ENCODE measurements at places on chromosomes 1 and 21.

DNA sequence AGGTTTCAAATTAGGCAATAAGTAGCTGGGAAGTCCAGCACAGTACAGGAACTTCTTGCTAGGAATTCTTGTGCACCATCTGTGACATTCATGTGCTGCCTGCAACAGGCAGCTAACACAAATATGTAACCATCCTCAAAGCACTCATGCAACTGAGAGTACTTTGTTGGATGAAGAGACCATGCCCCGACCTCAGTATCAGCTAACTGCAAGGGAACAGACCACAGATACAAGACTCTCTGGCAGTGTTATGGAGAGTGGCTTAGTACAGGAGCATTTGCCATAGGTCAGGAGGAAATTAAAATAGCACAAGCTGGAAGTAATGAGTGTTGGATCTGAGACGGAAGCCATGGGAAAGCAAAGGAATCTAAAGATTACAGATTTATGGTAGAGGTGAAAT is 123.6 kb downstream of the LRRC53 start:
- no peak for DNase-seq

DNA sequence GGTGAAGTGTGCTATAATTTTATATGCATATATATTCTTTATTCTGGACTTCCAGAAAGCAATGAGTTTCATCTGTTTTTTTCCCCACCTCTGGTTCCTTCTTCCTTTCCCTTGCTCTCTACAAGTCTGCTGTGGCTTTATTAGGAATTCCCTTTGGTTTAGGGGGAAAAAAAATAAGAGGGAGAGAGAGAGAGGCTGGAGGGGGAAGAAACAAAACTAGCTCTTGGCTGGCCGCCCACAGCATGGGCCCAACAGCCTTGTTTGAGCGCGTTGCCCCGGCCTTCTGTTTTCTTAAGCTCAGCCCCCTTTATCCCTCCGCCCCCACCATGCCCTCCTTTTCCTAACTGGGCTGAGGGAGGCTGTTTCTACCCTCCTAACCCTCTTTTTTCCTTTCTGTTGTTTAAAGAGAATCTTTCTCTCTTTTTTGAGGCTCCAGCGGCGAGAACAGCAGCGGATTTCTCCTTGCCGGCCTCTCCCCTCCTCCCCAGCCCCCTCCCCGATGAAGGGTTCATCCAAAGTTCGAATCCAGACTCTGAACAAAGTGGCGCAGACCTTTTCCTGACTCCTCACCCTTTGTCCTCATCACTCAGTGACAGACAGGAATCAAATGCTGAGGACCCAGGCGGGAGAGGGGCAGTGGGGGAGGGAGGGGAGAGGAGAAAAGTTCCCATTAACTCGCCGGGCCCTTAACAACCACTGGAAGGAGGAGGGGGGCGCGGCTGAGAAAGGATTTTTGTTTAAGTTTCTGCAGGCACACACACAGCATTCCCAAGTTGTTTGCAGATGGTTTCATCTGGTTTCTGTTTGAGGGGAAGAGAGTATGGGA is 29.7 kb downstream of the PBX1 start:
- DNase-seq = peak; percentile 84

DNA sequence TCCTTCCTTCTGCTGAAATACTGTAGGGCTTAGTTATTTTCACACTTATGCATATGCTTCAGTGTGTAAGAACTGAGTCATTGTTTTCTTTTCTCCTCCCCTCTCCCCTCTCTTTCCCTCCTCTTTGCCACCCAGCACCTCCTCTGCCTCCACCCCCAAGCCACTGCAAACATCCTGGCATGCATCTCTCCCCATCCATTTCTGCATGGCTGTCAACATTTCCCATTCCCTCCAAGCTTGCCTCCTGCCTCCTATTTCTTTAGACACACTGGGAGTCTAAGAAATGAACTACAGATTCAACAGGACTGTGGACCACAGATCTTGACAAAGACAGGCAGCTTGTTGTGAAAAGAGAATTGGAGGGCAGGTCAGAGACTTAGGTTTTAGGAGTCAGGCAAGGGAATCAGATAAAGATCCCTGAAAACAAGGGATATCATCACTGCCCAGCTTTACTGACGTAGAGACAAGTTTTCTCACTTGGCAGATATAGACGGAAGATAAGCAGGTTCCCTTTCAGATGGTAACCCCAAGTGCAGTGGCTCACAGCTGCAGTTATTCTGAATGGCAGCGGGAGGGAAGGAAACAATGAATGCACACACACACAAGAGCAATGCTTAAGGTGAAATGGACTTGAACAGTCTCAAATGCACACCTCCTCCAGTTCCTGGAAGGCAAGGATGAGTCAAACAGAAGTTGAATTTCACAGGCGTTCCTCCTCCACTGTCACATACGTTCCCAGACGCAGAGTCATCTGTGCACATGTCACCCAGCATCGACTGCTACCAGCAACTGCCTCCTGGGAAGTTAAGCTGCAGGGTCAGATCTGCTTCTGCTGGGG is 56.1 kb downstream of the HIVEP3 start:
- DNase-seq = peak; percentile 45

DNA sequence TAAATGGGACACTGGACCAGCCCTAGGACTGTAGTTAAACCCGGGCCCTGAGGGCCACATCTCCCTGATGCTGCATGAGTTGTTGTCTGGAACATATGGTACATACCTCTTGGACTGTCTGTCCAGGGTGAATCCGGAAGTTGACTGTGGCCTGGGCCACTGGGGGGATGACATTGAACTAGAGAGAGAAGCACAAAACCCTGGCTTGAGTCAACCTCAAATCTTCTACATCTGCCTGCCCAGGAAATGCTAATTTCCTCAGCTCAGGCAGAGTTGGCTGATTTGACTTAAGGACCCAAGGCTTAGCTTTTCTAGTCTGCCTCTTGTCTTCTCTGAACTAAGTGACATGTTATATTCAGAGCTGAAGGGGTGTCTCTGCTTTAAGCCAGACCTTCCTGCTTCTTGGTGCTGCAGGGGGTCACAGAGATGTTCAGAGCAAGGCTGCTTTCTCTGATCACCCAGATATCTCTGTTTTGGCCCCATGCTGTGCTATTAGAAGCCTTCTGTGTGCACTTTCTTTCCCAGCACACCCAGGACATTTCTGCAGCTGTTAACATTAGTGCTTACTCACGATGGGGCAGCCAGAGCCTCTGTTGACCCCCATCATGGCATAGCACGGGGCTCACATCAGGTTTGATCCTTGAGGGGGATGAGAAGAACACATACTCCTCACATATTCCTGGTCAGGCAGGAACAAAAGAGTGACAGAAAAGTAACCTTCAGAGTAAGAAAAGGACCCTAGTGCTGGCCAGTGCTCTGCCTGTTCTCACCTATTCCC is 9.6 kb downstream of the PM20D1 start:
- DNase-seq = no peak

DNA sequence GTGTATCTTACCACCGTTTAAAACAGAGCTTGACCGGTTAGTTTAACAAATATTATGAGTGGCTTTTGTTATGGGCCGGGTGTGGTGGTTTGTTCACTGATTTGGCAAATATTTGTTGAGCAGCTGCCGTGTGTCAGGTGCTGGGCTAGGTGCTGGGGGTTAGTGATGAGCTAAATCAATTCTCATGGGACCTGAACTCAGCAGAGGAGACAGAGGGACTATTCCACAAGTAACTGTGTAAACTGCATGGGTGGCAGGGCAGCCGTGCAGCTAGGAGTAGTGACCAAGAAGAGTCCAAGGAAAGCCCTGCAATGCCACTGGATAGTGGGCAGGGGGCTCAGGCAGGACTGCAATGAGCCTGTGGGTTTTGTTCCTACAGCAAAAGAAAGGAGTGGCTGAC is 11.2 kb upstream of the C2CD2 start:
- DNase-seq = no peak

GRCh38 chr1:214005708-214006107 is 17.9 kb downstream of the PROX1 start:
- DNase-seq = no peak

DNA sequence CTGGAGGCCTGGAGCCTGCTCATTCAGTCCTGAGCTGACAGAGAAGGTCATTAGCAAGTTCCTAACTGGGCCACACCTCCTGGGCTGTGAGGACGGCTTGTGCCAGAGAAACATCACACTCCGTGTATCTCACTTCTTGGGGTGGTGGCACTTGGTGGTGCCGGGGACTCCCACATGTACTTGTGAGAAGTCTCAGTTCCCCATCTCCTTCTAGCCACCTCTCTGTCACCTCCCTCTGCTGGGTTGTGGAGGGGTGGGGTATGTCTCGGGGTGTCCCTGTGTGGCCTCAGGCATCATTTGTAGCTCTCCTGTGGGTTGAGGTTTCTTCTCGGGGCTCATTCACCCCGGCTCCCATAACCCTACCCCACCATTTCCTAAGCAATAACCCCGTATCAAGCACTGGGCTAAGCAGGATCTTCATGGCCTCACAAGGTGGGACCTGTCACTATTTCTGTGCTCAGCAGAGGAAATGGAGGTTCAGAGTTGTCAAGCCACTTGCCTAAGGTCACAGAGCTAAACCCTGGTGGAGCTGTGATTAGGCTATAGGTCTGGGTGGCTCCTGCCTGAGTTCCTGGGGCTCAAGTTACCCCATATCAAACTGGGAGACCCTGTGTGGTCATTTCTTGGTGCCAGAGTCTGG is 62.5 kb downstream of the UBIAD1 start:
- no peak for DNase-seq

DNA sequence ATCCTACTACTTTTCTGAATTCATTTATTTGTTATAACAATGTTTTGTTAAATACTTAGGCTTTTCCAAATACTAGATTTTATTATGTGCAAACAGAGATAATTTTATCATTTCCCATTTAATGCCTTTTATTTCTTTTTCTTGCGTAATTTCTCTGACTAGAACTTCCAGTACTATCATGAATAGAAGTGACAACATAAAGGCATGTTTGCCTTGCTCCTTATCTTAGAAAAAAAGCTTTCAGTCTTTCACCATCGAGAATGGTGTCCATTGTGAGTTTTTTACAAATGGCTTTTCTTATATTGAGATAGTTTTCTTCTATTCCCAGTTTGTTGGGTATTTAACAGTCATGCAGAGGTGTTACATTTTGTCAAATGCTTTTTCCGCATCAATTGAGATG is 453.1 kb upstream of the ZP4 start:
- no peak for DNase-seq

- DNase-seq = no peak
Observed at GRCh38 chr1:13584876-13585611, 1.4 kb downstream of the PDPN start.

- peak; percentile 99 for DNase-seq
Observed at GRCh38 chr1:151060007-151060656, at the start of gene MLLT11. Gene MLLT11 (plus strand): TSS chr1:151060397. CDS start chr1:151067225, 6,828 bp downstream.

DNA sequence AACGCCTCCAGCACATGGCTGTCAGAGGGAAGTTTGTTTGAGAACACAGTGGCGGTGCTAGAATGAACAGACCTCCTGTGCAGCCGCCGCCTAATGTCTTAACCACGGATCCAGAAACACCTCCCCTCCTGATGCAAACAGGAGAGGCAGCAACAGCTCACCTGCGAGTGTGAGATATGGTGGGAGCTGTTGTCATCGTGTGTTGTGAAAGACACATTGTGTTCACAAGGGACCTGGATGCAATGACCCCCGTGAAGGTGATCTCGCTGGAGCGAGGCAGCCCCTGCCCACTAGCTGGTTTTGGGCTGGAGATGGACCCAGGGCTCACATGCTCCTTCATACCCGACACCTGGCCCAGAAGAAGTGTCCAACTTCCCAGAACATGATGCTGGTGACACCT is 315.3 kb upstream of the C1orf174 start:
- no peak for DNase-seq

DNA sequence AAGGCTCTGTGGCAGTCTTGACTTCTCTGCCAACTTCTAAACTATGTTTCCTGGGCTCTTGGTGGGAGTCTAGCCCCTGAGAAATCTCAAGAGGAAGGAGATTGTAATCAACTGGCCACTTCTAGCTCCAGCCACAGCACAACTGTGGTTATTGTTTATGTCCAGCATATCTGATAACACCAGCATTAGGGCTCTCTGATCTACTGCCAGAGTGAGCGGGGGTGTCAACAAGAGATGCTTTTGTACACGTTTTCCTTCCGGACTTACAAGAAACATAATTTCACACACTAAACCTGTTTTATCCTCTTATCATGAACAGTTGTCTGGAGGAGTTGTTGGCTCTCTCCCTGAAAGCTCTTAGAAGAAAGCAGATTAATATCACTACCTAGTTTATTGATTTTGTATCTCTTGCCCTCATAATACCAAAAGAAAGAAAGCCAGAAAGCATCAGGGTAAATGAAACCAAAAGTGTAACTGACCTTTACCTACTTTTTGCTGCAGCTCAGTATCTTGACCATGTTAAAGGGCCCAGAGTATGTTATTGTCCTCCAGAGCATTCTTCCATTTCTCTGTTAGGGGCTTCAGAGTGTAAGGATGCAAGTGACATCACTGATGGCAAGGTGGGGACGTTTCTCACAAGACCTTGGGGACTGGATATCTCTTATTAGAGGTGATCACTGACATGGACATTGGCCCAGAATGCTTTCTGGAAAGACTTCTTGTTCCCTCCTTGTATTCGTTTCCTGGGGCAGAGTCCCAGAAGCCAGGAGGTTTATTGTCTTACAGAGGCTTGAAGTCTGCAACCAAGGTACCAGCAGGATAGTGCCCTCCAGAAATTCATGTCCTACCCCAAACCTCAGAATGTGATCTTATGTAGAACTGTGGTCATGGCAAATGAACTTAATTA is 9.6 kb upstream of the SH2D1B start:
- DNase-seq = peak; percentile 30

DNA sequence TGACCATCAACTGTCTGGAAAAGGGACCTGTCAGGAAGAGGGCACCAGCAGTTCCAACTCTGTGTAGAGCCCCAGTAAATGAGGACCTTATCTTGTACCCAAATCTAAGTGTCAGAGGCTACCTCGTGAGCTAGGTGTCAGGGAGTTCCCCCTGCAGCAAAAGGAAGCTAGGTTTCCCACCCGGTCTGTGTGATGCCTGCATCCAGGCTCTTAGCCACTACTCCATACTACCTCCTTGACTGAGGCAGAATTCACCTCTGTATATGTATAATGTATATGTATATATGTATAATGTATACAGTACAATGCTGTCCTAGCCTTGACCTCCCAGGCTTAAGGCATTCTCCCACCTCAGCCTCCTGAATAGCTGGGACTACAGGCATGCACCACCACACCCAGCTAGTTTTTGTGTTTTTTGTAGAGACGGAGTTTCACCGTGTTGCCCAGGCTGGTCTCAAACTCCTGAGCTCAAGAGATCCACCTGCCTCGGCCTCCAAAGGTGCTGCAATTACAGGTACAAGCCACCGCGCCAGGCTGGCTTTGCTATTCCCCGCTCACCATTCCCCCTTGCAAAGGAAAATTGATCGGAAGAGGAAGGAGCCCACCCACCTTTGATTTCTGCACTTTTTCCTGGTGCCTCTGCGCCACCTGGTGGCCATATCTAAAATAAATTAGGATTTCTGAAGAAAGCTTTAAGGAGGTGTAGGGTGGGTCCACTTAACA is 15.7 kb upstream of the LUZP1 start:
- peak; percentile 85 for DNase-seq

GRCh38 chr21:37383086-37383485 is 16.5 kb downstream of the DYRK1A start:
- DNase-seq = peak; percentile 24

GRCh38 chr1:94100785-94101612 is 19.9 kb downstream of the ABCA4 start:
- DNase-seq = no peak

- DNase-seq = no peak
Observed at GRCh38 chr1:32337855-32338636, 2.0 kb upstream of the MARCKSL1 start.

GRCh38 chr1:75768016-75768415 is 18.0 kb upstream of the RABGGTB start:
- no peak for DNase-seq
